ENCODE measurements at places on chromosomes 2 and 18. TPM values are rescaled to one million over a fixed set of nuclear protein-coding genes. Genes with fewer than 3 reads are reported as not detected.

- H3K4me1 ChIP-seq, result no peaks in the 10 kb centered on the region
- no peak for DNase-seq
- no peak overlapping the region for H3K27ac ChIP-seq
- no peaks in the 10 kb centered on the region for H3K27me3 ChIP-seq
Observed at GRCh38 chr18:77970814-77971213, 721.2 kb downstream of the GALR1 start.

- no peak overlapping the region for H3K27ac ChIP-seq
- DNase-seq, result no peak
- H3K27me3 ChIP-seq, result no peaks in the 10 kb centered on the region
Observed at GRCh38 chr2:163646687-163647086, 89.1 kb downstream of the FIGN start.

The KIAA2012 gene
- polyA plus RNA-seq, result not detected

The DSG1 gene
- polyA plus RNA-seq, result not detected

DNA sequence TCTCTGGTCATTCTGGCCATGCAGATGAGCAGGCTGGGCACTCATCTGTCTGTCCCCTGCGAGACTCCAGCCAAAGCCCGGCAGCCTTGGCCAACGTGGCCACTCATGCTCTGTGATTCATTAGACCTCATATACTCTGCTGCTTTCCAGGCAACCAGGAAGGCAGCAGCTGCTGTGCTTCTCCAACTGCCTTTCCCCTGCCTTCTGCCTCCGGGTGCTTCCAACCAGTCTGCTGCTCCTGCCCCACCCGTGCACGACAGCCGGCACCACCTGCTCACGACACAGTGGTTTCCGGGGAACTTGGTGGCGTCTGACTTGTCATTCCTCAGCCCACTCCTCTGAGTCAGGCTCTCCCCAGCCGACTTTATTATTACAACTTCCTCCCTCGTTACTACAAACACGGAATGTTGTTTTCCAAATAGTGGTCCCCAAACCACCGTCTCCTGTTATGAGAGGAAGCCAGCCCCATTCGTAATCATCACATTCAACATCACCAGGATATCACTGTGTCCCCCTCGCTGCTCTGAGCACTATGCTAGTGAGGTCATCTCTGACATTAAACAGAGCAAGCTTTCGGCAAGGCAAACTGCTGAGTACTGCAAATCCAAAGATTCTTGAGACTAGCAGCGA is 392.4 kb downstream of the ALK start:
- no peak overlapping the region for H3K27ac ChIP-seq
- H3K36me3 ChIP-seq, result no peaks in the 10 kb centered on the region
- peaks cover 5% of the 10 kb centered on the region for H3K27me3 ChIP-seq

The ALPI gene
- polyA plus RNA-seq, result not detected

GRCh38 chr18:62318228-62319180 is 6.6 kb upstream of the TNFRSF11A start:
- H3K27me3 ChIP-seq, result peaks cover 14% of the 10 kb centered on the region
- no peak overlapping the region for H3K27ac ChIP-seq
- no peaks in the 10 kb centered on the region for H3K4me1 ChIP-seq
- H3K4me3 ChIP-seq, result no peak overlapping the region
- DNase-seq, result no peak

- H3K4me3 ChIP-seq, result no peak overlapping the region
- H3K4me1 ChIP-seq, result no peaks in the 10 kb centered on the region
- H3K27ac ChIP-seq, result no peak overlapping the region
Observed at GRCh38 chr2:92073036-92073814, 2798.0 kb upstream of the TEKT4 start.

DNA sequence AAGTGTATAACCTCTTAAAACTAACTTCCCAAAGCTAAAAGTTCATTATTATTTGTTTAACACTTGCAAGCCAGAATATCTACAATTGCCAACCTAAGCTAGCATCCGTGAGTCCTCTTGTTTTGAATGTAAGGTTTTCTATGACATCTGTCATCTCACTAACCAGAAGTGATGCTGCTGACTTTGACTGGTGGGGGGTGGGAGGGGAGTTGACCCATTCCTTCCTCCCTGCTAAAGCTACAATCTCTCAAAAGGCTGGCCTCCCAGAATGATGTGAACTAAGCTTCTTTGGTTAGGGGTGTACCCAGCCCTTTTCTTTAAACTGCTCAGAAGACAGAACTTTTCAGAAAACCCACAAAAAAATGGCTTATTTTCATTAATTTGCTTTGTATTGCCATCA is 280.6 kb downstream of the ZEB2 start:
- DNase-seq, result no peak
- no peaks in the 10 kb centered on the region for H3K27me3 ChIP-seq
- peaks cover 65% of the 10 kb centered on the region for H3K4me1 ChIP-seq
- H3K4me3 ChIP-seq, result no peak overlapping the region

DNA sequence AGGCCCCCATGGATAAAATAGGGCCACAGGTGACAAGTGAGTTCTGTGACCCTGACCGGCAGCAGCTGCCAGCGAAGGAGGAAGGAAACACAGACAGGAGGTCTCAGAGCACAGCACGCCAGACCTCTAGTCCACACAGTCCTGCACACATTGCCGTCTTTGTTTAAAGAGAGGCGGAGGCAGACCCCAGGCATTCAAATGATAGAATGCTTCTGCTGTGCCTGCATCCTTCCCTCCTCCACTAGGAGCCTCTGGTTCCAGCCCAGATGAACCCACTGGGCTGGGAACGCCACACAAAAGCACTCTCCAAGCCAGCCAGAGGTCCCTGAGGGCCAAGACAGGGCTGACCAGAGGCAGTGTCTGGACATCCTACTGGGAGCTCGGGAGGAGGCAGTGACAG is 118.7 kb downstream of the KLHL29 start:
- H3K36me3 ChIP-seq, result no peaks in the 10 kb centered on the region
- no peaks in the 10 kb centered on the region for H3K4me1 ChIP-seq
- H3K4me3 ChIP-seq, result no peak overlapping the region
- H3K27me3 ChIP-seq, result peaks cover 24% of the 10 kb centered on the region
- no peak for DNase-seq

DNA sequence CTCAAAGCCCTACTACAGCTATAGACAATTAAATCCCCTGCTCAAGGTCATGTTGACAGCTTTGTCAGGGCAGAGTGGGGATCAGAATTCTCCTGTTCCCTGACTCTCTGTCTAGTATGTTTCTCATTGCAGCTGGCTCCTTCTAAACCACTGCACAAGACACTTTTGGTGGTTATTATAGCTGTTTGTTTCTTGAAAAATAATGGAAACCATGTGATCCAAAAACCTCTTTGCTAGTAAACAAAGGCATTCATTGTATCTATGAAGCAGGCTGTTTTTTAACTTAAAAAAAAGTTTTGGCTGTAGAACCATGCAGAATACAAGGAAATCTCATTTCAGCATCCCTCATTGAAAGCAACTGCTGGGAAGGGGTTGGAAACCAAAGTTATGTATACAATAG is 352.5 kb upstream of the EPHA4 start:
- DNase-seq, result no peak
- H3K36me3 ChIP-seq, result no peaks in the 10 kb centered on the region
- no peaks in the 10 kb centered on the region for H3K4me1 ChIP-seq
- no peak overlapping the region for H3K4me3 ChIP-seq

The SF3B6 gene
- 181 TPM for polyA plus RNA-seq

The FSIP2 gene
- not detected for polyA plus RNA-seq

- no peak overlapping the region for H3K4me3 ChIP-seq
- no peaks in the 10 kb centered on the region for H3K4me1 ChIP-seq
- H3K36me3 ChIP-seq, result peaks cover 4% of the 10 kb centered on the region
- no peaks in the 10 kb centered on the region for H3K27me3 ChIP-seq
- DNase-seq, result no peak
Observed at GRCh38 chr18:24249716-24250115, 110.9 kb downstream of the CABYR start.

DNA sequence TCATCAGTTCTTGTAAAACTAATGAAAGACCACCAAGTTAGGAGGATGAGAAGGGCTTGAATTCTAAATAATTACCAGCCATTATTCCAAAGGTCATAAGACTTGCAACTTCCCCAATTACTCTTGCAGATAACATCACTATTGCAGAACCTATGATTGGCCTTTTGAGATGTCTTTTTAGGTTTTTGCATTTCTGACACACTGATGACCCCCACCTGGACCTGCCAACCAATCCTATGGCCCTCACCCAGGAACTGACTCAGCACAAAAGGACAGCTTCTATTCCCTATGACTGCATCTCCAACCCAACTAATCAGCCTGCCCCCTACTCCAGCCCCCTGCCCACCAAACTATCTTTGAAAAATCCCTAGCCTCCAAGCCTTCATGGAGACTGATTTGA is 111.5 kb upstream of the COPS8 start:
- no peaks in the 10 kb centered on the region for H3K36me3 ChIP-seq
- H3K4me3 ChIP-seq, result no peak overlapping the region

The UGT1A10 gene
- not detected for polyA plus RNA-seq

The SRD5A2 gene
- not detected for polyA plus RNA-seq

DNA sequence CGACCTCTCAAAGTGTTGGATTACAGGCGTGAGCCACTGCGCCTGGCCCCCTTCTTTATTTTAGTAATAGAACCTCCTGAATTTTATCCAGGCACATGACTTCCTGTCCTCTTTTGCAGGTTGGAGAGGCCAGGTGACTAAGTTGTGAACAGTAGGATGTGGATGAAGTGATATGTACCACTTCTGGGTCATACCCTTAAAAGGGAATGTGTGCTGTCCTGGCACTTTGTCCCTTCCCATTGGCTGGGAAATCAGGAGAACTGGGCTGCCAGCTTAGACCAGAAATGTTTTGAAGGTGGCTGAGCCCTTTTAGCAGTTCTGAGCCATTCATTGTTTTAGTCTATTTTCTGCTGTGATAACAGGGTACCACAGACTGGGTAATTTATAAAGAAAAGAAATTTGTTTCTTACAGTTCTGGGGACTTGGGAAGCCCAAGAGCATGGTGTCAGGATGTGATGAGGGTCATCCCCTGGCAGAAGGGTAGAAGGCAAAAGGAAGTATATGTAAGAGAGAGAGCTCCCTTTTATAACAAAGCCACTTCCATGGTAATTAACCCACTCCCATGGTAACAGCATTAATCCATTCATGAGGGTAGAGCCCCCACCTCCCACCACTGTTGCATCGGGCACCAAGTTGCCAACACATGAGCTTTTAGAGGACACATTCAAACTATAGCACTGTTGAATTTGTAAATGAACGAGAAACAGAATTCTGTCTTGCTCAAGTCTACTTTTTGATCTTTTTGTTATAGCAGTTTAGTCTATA is 79.1 kb downstream of the TTC27 start:
- no peak overlapping the region for H3K27ac ChIP-seq
- DNase-seq, result no peak
- H3K27me3 ChIP-seq, result no peaks in the 10 kb centered on the region
- peaks cover 12% of the 10 kb centered on the region for H3K36me3 ChIP-seq

Measured in naive B cell (primary cell).